H1 (cell line): ENCODE measurements at places on chromosomes 12 and 14.

DNA sequence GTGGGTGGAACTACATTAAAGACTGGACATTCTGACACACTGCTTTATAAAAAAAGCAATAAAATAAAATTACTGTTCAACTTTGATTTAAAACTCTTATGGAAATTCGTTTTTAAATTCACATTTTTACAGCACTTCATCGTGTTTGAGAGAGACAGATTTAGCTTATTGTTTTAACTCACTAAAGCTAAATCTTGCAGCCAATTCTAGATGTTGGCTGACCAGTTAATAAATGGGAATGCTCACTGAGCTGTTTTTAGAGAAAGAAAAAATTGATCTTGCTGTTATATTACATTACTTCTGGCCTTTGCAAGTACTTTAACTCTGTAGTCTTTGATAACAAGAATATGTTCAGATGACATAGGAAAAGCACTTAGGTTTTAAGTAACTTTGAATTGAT, 157.1 kb downstream of the PLCZ1 start:
- DNase-seq: no peak

GRCh38 chr12:21989819-21990412, 48.7 kb upstream of the ABCC9 start:
- DNase-seq: no peak

GRCh38 chr12:70165450-70165849, 77.8 kb upstream of the CNOT2 start:
- DNase-seq: no peak

DNA sequence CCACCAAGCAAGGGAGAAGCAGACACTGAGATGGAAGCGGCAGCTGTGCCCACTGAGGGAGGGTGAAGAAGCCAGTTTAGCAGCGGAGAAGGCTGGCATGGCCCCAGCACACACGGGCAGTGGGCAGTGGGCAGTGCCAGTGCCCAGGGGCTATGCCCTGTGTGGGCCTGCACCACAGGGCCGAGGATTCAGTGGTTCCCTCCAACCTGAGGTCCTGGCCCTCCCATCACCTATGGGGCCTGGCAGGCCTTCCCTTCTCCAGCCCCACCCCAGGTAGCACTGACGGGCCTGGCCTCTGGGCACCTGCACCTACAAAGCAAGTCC, 81.1 kb downstream of the ITPK1 start:
- DNase-seq: no peak

DNA sequence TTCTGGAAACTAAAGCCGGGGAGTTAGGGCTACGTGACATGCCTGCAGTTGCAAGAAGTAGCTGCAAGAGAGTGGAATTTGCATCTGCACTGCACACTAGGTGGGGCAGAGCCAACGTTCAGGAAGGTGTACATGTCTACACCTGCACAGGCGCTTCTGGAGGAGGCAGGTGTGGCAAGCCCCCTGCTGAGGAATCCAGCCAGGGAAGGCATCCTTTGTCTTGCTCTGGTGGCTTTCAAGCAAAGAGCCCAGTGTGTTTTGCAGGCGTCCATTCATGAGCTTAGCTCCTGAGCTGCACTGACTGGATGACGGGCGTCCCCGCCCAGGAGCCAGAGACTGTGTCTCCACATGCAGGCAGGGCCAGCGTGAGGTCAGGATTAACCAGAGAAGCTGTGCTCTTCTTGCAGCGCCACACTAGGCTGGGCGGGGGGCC, 116.3 kb downstream of the ZFP36L1 start:
- DNase-seq: no peak

- DNase-seq: no peak
Measured at GRCh38 chr14:105682956-105683570, 156.7 kb downstream of the TMEM121 start.
